ENCODE measurements at places on chromosomes 7 and 10.

- DNase-seq = no peak
These were observed 696 bp downstream of the GIMAP4 start for GRCh38 chr7:150567871-150568301.

GRCh38 chr7:132112106-132112505, 464.2 kb downstream of the PLXNA4 start:
- DNase-seq = no peak

GRCh38 chr10:36491926-36492325, 633.5 kb upstream of the ANKRD30A start:
- no peak for DNase-seq

DNA sequence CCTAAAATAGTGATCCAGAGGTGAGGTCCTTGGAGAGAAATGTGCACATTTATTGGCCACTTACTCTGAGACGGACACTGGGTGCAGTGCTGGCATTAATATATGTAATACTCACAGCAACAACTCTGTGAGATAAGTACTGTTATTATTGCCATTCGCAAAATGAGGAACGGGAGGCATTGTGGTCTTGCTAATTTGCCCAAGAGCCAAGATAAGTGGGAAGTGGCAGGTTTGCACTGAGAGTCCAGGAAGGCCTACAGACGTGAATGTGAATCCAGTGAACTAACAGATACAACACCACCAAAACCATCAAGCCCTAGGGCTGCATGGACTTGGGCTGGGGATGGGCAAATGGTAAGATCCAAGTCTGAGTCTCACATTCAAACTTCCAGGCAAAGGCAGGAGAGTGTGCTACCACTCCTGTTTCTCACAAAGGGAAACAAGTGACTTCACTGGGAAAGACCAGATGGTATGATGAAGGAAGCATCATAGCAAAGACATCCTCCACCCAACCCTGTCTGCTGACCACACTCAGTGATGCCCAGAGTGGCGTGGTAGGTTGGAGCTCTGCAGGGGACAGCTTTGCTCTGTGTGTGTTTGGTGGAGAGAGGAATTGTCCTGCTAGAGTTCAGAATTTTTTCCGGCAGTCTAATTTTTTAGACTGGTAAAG, 19.2 kb downstream of the TMEM273 start:
- DNase-seq = no peak

GRCh38 chr7:21616796-21617436, 74.1 kb downstream of the DNAH11 start:
- DNase-seq = peak; percentile 85

DNA sequence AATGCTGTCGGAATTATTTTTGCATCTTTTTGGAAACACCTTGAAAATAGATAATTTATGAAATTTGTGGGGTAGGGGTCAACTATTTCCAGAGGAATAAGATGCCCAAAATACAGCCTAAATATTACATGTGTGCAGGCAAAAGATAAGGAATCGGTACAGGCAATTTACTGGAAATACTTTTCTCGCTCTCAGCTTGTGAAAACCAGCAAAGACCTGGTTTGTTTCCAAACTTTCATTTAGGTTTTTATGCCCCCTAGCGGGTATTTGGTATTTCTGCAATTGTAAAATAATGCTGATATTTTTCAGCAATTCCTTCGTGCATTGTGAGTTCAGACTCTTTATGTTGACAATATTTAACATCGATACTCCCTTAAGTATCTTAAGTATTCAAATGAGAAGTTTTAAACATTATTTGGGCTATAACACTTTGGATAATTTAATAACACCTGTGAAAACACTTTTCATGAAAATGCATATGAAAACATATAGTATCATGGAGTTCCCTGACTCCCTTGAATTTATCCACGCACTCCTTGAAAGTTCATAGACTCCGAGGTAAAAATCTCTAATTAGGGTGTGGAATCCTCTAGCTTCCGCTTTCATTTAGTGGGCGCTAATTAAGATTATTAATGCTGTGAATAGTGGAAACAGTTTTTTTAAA, 132.4 kb downstream of the TSPAN12 start:
- peak; percentile 77 for DNase-seq

DNA sequence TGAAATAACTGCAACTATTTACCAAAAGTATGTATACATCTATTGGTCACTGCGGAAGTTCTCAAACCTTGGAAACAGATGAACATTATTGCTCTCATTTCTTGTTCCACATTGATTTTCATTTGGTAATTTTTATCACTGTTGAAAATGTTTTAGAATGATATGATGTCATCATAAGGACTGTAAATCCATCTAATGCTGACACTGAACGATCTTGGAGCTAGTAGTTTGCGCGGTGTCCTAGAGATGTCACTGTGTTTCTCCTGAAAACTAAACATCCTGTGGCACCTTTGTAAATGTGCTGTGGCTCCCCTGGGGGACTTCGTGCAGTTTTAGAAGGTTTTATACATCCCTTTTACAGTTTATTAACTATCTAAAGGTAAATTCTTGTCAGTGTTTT, 73.5 kb downstream of the DNAJB9 start:
- DNase-seq = no peak

DNA sequence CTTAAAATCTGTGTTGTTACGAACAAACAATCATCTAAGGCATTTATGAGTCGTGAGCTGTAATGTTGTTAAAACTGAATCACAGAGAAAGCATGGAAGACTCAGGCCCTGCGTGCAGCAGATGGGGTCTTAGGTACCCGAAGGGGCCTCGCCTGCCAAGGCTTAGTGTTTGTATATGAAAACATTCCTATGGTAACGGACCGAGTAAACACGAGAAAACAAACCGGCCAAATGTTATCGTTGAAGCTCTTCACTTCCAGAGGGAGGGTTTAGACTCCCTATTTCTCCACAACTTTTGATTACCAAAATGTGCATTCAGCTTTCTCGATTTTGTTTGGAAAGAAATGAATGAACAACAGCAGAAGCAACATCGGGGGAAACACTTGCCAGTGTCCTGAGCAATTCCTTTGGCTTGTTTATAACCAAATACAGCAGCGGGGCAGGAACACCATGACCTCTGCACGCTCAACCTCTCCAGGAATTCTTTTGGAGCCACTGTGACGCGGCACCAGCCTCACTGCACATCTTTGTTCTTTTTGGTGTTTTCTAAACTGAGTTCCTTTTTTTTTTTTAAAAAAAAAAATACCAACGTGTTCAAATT, 121.6 kb upstream of the KLF6 start:
- DNase-seq = peak; percentile 67

GRCh38 chr10:42930516-42931192, 146.2 kb upstream of the RET start:
- no peak for DNase-seq

- no peak for DNase-seq
These were observed 166.8 kb upstream of the HABP2 start for GRCh38 chr10:113386005-113386404.

GRCh38 chr10:49350846-49351532, 44.9 kb downstream of the DRGX start:
- no peak for DNase-seq

DNA sequence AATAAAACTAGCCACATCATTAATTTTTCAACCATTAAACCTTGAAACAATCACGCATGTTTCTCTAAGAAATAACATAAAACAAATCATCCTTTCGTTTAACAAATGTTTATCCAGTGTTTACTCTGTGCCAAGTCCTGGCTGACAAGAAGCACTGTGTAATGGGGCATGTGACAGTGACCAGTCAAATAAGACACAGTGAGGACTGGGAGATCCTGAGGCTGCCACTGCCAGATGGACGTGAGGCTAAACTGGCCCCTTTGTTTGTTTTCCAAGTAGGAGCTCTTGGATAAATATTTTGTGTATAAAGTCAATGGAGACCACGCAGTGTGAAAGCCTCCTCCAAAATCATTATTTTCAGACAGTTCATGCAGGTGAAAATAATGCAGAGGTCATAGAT, 626.2 kb downstream of the SUGCT start:
- no peak for DNase-seq

DNA sequence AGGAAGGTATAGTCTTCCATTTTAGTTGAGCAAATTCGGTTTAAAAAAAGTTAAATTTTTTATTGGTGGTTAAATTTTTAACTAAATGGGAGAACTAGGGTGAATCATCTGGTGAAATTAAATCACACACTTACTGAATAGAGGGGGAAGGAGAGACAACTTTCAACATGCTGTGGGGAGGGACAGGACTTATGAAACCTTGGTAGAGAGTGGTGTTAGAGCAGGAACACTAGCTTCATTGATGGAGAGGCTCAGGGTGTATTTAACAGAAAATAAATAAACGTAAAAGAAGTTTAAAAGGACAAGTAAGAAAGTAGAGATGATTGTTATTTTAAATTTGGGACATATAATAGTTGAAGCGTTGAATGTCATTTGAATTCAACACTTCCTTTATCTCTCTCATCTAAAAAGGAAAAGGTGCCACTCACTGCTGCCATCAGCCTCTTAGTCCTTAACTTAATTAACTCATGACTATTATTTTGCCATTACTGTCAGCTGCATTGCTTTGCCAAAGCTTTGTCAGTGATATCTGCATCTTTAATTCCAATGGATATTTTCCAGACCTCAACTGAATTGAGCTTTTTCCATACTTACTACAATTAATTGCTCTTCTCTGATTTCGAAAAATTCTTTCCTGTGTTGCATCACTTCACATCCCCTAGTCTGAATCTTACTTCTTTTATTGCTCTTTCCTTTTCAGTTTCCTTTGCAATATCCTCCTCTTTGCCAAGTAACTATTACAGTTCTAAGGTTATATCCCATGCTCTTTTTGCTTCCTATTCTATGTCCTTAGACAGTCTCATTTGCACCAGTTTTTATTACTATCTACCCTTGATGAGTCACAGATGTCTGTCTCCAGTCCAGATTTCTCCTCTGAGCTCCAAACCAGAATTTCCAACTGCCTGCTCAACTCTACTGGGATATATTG, 71.7 kb downstream of the GNAT3 start:
- peak; percentile 72 for DNase-seq

DNA sequence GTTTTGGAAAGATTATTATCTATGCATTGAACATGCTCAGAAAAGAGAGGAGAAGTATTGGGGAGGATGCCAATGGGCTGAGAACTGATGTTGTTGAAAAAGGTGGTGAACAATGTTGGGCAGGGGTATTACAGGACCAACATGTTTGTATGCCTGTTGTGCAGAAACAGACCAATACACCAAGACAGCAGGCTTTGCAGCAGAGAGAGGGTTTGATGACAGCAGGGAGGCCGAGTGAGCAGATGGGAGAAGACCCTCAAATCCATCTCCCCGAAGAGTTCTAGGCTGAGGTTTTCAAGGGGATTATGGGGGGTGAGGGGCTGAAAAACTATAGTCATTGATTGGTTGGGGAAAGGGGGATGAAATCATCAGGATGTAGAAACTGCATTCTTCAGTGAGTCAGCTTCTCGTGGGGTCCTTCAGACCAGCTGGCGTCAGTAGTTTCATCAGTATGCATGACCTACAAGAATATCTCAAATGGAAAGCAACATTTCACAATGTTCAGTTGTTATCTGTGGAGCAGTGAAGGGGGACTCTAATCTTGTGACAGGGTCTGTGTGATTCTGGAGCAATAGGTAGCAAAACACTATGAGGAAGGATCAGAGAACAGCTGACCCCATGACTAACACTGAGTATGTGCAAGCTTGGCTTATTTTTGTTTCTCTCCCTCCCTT, 167.8 kb downstream of the BAMBI start:
- DNase-seq = peak; percentile 98

DNA sequence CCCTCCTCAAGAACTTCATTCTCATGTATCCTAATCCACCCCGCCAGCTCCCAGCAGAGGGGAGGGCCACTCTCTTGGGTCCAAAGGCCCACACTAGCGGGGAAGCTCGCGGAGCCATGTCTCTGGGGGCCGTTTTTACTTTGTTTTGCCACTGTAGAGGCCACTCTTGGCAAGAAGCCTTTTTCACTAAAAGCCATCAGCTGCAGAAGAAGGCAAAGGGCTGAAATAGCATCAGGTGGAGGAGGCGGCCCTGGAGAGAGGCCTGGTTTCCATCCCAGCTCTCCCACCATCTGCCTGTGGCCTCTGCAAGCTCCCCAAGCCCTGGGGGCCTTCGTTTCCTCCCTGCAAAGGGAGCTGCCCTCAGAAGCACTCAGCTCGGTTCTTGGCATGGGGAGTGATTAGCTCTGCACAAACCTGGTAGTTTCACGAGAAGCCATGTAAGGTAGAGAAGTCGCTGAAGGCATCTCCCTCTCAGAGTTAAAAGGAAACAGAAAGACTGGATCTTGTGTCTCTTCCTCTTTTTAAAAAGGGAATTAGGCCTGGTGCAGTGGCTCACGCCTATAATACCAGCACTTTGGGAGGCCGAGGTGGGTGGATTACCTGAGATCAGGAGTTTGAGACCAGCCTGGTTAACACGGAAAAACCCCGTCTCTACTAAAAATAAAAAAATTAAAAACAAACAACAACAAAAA, 70.3 kb downstream of the PARP12 start:
- no peak for DNase-seq

DNA sequence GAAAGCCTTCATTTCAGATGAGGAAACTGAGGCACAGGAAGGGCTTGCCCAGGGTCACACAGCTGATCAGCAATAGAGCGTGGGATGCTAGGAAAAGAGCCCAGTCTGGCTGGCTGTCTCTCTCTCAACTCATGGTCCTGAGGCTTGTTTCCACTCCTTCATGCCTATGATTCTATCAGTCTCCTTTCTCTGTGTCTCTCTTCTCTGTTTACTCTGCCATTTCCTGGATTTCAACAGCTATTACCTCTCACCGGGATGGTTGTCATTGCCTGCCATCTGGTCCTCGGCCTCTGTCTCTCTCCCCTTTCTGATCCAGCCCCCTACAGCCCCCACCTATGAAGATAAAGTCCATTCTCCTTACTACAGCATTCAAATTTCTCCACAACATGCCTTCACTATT, 93.3 kb upstream of the AGBL3 start:
- peak; percentile 42 for DNase-seq

GRCh38 chr7:89584896-89585295, 569.4 kb upstream of the STEAP1 start:
- no peak for DNase-seq

GRCh38 chr10:77524281-77524711, 113.3 kb downstream of the KCNMA1 start:
- peak; percentile 90 for DNase-seq

DNA sequence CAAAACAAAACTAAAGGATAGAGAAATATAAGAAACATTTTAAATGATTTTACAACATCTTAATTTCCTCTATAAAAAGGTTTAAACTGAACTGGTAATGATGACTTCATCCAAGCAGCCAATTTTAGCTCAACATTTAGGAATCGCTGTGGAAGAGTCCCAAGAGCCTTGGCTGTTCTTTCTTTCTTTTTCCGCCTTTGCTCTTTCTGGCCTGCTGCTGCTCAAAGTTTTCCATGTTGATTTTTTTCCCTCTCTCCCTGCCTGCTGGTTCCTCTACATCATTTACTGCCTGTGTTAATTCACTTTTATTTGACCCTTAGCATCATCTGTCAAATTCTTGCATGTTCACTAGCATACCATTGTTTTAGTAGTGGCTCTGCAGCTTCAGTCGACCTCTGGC, 146.9 kb downstream of the EVX1 start:
- DNase-seq = no peak
